Stimulated activated CD4-positive, alpha-beta T cell treated with anti-CD3 and anti-CD28 coated beads, Interleukin-12 subunit alpha, Interleukin-12 subunit beta, amount 100 ng/mL, for 48 hours (primary cell): ENCODE measurements at places on chromosomes 13 and 19.

- DNase-seq = no peak
Measured at GRCh38 chr13:113065406-113066141, 40.0 kb upstream of the F7 start.

- no peak for DNase-seq
Measured at GRCh38 chr13:51223560-51224270, 1.5 kb downstream of the FAM124A start.

DNA sequence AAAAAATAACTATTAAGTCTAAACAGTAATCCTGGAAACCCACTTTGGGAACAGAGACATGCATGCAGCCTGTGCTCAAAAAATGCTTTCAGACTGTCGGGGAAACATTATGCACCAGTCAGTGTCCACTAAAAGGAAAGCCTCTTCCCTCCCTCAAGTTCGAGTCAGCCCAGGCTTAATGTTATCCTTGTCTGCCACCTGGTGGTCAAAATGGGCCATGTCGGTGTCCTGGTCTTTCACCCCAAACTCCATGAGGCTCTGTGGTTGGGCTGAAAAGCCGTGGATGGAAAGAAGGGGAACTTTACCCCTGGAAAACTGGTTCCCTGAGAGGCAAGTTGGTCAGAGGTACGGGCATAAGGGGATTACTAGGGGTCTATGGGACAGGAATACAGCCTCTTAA, 88.4 kb upstream of the ZNF492 start:
- peak; percentile 19 for DNase-seq

GRCh38 chr19:52028780-52029123, 573 bp upstream of the ZNF614 start:
- DNase-seq = no peak
